ENCODE measurements at places on chromosomes 7 and 10.

DNA sequence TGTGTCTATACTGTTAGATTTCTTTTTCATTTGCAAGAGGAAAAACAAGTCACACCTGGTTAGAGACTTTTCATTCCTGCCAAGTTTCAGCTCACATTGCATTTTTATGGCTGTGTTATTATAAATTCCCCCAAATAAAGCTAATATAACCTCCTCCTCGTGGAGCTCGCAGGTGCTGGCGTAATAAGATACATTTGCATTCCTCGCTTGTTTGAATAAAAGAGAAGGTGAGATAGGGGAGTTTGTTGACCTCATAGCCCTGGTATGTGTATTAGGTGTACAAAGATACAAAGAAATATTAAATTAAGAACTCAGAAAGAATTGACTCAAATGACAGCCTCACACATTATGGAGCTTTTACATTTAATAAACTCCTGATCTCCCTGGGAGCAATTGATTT, 257.7 kb upstream of the SP8 start:
- no peak for DNase-seq

DNA sequence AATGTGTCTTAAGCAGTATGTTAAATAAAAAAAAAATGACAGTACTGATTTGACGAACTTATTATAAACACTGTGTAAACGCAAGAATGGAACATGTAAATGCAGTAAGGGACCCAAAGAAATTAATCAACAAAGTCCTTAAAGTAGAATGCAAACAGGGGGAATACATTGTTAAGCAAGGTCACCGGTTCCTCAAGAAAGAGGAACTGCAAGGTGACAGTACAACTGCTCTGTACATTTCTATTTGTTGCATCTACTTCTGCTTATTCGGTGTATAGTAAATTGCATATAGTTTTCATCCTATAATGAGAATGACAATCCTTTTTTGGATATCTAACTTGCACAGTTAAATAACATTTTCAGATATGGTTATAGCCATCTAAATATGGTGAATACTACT, 387.0 kb upstream of the SEMA3D start:
- no peak for DNase-seq

GRCh38 chr10:20712774-20713173, 184.3 kb downstream of the NEBL start:
- DNase-seq = no peak

- DNase-seq = no peak
Measured at GRCh38 chr10:75014516-75015230, 96.8 kb upstream of the SAMD8 start.

GRCh38 chr10:29055101-29055500, 233.8 kb upstream of the LYZL1 start:
- DNase-seq = no peak

GRCh38 chr7:16644636-16645592, 640 bp downstream of the ANKMY2 start:
- peak; percentile 24 for DNase-seq

DNA sequence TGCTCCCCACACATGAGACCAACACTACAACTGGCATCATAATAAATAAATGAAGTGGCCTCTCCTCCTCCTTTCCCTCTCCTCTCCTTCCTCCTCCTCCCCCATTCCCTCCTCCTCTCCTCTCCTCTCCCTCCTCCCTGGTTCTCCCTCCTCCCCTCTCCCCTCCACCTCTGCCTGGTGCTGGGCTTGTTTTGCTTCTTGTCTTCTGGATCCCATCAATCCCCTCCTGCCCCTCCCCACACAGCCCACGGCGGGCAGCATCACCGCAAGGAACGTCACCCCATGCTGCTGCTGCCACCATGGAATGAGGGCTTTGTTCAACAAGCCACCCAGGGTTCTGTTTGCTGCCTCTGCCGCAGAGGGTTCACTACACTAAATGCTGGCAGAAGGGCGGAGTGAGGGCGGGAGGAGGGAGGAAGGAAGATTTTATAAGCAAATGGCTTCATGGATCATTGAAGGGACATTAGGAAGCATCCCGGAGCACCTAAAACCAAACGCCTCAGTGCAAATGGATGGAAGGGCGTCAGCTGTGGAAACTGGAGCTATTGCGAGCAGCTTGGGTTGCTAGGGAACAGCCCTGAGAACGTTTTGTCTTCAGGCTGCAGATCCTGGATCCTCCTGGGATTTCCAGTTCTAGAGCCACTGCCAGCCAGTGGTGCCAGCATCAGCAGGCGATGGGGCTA, 379.7 kb upstream of the ZMIZ1 start:
- no peak for DNase-seq

DNA sequence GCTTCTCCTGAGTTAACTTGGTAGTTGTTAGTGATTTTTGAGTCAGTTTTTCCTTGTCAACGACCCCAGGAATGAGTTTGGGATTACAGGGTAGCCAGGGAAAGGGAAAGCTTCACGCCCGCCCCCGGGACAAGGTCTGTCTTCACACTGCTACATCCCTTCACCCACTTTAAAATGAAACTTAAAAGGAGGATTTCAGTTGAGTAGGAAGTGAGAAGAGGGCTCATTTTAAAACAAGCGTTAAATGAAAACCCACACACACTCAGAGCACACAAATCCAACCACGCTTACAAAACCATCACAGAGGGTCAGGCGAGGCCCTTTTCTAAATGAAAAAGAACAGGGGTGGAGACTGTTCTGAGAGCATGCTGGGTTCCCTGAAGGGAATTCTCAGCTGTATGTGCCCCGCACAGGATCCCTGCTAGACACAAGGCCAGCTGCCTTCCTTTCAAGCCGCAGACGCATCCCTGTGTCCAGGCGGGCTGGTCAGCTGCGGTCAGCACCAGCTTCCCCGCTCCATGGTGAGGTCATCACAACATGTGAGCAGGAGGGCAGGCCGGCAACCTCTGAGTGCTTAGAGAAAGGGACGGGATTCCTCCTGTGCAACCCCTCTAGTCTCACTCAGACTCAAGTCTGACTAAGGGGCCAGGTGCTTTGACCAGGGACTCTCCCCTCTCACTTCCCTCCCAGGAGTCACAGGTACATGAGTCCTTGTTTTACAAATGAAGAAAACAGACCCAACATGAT, 111.8 kb downstream of the EGFR start:
- no peak for DNase-seq

GRCh38 chr7:76377186-76377918, 18.6 kb upstream of the YWHAG start:
- no peak for DNase-seq

DNA sequence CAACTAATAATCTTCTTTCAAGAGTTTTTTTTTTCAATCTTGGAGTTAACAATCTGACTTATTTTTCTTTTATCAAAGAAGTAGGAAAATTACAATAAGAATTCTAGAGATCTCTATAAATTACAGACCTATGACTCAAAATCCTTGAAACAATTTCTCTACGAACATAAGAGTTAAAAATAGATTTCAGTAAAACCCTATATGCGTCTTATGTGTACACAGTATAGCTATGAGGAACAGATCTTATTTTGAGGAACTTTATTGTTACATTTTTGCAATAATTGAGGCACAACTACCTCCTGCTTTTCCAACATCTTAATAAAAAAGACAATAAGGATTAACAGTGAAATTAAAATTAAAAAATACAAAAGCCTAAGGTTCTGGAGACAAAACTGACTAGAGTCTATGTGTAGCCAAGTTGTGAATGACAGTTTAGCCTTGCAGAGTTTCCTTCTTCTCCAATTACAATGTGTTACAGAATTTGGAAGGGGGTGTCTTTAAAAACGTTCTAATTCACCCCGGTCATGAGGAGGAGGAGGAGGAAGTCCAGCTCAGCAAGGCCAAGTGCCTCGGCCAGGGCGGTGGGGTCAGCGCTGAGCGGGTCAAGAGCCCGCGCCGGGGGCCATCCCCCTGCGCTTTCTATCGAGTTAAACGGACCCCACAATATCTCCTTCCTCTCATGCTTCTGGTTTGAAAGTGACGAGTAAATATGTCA, 40.5 kb downstream of the AMZ1 start:
- DNase-seq = no peak
